ENCODE measurements at places on chromosomes 7 and 10.

GRCh38 chr7:47386273-47386835 is 195.6 kb downstream of the TNS3 start:
- no peak for DNase-seq

- DNase-seq: no peak
Measured at GRCh38 chr10:117681104-117681503, 138.6 kb downstream of the EMX2 start.

DNA sequence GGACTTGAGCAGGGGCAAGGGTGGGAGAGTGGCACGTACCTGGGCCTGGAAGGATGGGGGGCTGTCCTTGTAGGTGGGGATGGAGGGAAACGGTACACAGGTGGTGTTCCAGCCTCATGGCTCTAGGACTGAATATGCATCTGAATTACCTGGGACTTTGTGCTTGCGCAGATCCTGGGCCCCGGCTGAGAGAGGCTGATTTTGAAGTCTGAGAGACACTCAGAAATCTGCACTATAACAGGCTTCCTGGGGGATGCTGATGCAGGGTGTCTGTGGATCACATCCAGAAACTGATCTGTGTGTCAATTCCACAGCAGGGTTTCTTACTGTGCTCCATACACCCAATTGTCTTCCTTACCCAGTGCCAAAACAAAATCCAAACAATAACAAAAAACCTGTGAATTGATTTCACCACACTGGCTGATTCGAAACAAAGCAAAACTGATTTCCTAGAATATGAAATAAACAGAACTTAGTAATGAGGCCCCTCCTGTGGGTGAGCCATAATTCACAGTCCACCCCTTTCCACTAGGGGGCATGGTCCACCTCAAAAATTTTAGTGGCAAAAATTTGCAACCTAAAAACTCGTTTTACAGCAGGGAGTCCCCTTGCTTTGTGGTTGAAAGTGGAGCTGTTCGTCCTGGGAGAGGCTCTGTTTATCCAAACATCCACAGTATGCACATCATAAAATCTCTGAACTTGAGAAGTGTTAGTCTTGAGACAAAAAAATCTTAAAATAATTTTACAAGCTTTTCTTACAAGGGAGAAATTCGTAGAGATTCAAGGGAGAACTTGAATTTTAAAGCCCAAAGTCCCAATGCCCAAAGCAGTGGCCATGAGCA is 32.0 kb upstream of the PLEKHA1 start:
- peak; percentile 48 for DNase-seq

DNA sequence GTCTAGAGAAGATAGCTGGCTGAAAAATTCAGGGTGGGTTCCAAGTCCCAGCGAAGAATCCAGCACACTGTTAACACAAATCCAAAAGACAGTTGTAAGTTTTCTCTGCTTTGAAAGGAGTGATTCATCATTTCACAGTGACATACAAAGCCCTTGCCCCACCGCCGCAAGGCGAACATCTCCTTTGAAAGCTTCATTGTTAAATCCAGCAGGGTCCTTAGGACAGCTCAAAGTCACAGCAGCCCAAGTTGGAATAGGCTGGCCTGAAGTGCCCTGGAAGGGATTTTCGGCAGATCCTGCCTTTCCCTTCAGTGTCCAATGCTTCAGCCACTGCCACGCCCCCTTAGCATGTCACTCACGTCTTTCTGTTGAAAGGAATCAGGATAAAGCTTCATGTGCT is 526.1 kb downstream of the CALN1 start:
- no peak for DNase-seq

GRCh38 chr10:113616244-113617074 is 47.4 kb downstream of the NRAP start:
- DNase-seq: peak; percentile 9

DNA sequence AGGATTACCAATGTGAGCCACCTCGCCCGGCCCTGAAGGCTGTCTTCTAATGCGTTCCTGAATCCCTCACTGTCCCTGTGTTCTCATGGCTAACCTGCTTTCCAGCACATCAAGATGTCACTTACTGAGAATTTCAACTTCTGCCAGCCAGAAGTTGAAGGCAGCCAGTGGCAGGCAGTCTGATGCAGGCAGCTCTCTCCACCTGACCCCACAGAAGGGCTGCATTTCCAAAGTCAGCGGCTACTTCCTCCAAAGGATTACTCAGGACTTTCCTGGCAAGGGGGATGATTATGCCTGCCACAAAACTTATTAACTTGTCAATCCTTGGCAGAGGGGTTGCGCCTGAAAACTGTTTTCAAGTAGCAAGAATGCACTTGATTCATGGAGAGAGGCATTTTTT is 1219.4 kb downstream of the TYW1 start:
- DNase-seq: no peak

GRCh38 chr7:149307775-149308501 is 45.9 kb downstream of the ZNF783 start:
- no peak for DNase-seq

- DNase-seq: no peak
Measured at GRCh38 chr7:110835218-110835617, 255.7 kb upstream of the LRRN3 start.

DNA sequence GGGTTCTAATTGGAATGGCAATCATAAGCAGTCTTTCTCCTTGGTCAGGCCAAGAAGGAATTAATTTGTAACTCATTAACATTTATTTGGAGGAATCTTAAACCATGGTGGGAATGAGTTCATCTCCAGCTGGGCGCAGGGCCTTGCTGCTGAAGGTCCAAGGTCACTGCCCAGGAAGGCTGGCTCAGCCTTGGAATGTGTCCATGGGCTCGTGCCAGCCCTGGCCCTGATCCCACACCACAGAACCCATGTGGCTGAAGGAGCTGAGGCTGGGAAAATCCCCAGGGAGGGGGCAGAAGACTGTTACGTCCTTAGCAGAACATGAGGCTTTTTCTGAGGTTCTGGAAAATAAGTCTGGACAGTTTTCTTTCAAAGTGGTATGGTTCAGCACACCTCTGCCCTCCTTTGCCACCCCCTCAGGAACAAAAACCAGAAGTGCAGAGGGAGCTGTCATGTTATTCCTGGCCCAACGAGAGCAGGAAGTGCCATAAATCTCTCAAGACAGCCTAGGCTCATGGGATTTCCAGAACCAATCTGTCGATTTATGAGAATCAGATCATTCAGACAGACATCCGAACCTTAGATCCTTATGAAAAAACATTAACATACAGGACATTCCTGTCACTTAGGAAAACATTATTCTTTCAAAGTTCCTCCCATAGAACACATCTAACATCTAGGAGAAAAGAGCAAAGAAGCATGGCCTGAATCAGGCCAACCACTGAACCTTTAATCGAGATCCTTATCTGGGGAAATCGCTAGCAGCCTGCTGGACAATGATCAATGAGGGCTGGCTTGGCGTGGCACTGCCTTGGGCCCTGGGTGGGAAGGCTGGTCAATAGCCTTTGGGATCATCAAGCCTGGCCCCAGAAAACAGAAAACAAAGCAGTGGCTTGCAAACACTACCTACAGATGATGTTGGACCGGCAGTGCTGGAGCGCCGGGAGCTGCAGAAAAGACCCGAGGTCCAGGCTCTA is 134.3 kb downstream of the TAX1BP1 start:
- DNase-seq: peak; percentile 18

GRCh38 chr7:23628370-23628769 is 31.2 kb downstream of the CCDC126 start:
- no peak for DNase-seq

All from fibroblast of skin of right biceps (primary cell).